ENCODE measurements at places on chromosomes 16 and 17. TPM values are rescaled to one million over a fixed set of nuclear protein-coding genes. Genes with fewer than 3 reads are reported as not detected.
A peak's percentile ranks its signal among the peaks of the same experiment; 100 is the strongest.

Gene KRT27
- not detected for total RNA-seq

Gene EPOP
- total RNA-seq: 20.9 TPM

Gene PRSS8
- 138 TPM for total RNA-seq

Gene NME2
- 1,060 TPM for total RNA-seq

Gene TMEM235
- total RNA-seq: not detected

Gene MAF
- 0.97 TPM for total RNA-seq

Gene EPX
- not detected for total RNA-seq

- DNase-seq: no peak
Observed at GRCh38 chr16:76959166-76959565, 231.8 kb upstream of the MON1B start.

DNA sequence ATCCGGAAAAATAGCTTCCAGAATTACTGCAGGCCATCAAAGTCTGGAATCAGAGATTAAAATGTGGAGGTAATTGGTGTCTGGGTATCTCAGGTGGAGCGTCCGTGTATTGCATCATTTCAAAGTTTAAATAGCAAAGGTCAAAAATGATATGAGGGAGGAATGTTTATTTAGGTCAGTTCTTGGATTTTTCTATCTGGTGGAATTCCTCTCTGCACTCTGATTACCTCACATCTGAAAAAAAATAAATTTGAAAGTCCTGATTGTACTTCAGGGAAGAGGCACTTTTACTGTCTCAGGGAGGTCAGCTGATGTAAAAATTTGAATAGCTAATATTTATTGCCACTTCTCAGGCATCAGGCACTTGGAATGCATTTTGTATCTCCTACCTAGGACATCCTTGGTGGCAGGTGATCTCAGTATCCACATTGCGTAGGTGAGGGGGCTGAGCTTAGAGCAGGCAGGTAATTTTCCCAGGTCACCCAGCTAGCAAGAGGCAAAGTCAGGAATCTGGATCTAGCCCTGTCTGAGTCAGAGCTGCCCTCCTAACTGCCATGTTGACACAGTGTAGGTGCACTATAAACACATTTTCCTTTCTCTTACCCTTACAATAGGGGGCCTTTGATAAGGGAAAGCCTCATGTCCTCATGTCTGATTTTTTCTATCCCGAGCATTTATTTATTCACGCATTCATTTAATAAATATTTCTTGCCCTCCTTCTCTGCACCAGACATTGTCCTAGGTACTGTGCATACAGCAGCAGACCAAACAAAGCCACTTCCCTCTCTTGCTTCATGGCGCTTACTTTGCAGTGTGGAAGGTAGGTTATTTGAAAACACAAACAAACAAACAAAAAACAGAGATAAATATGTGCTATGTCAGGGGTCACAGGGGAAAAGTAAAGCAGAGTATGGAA is 454.3 kb downstream of the HAPSTR1 start:
- DNase-seq: no peak

GRCh38 chr17:42071810-42072209 is 21.4 kb upstream of the C17orf113 start:
- DNase-seq: no peak

DNA sequence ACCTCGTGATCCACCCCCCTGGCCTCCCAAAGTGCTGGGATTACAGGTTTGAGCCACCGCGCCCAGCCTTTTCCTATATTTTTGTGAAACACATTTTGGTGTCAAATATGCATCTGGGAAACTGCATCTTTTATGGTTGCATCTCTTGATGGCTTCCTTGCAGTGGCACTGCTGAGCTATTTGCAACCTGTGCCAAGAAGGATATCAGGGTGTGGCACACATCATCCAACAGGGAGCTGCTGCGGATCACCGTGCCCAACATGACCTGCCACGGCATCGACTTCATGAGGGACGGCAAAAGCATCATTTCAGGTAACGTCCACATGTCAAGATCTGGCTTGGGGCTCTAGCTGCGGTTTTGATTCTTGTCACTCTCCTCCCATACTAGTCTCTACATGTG is 16.8 kb upstream of the USP43 start:
- peak; percentile 13 for DNase-seq

DNA sequence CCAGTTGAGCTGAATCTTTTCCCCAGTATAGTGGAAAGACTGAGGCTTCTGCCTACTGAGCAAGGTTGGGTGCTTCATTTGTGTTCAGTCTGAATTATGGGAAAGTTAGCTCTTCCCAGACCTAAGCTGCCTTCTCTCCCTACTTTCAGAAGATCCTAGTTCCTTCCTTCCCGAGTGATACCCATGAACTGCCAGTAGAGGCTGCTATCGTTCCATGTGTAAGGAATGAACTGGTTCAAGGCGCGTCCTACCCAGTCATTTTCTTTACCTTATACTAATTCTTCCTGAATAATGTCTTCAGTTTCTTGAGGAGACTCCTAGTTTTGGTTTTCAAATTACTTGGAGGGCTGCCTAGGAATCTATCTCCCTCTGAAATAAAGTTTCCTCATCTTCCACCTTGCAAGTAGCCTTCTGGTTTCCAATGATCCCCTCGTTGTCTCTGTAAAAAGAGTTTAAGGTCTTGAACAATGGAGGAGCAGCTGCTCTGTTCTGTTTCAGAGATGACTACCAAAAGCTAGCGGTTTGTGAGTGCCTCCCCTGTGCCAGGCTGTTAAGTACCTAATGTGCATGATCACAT is 934 bp upstream of the AOC2 start:
- DNase-seq: peak; percentile 61

- DNase-seq: peak; percentile 86
Observed at GRCh38 chr16:54286366-54287130, at the start of gene IRX3. Gene IRX3, minus strand, starts transcription at chr16:54286787. Its CDS starts 737 bp downstream, at chr16:54286050.

GRCh38 chr17:1958134-1958881 is 66.8 kb downstream of the RTN4RL1 start:
- DNase-seq: no peak

DNA sequence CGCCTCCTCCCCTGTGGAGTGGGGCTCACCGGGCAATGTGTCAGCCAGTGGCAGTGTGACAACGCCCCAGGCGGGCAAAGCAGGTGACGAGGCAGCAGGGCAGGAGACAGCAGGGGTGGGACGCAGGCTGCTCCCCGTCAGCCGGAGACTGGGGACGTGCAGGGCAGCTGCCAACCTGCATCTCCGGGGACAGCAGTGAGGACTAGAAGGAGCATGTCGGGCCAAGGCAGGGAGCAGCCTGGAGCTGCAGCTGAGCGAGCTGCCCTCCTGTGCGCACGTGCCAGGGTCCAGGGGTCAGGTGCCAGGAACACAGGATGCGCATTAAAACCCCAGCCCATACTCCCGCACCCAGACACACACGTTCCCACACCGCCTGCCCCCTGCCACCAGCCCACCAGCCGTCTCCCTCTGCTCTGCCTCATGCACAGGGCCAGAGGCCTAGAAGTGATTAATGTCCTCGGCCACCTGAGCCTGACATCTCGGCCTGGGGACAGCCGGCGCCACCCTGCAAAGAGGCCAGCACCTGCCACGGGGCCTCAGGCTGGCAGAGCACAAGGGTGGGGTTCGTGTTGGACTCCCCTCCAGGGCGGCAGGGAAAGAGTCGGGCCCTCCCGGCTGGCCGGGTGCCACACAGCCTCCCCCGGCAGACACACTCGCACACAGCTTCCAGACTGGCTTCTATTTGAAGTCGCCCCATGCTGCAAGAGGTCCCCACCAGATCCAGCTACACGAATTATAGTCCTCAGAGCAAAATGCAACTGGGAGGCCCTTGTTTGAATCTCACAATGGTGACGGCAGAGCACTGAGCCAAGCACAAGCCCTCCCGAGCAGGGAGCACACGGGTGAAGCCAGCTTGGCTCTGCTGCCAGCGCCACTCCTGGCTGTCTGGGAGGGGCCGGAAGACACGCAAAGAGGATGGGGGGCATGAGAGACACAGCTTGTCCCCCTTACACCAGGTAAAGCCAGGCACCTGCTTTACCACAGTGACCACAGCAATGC is 90.4 kb downstream of the RBFOX3 start:
- no peak for DNase-seq

DNA sequence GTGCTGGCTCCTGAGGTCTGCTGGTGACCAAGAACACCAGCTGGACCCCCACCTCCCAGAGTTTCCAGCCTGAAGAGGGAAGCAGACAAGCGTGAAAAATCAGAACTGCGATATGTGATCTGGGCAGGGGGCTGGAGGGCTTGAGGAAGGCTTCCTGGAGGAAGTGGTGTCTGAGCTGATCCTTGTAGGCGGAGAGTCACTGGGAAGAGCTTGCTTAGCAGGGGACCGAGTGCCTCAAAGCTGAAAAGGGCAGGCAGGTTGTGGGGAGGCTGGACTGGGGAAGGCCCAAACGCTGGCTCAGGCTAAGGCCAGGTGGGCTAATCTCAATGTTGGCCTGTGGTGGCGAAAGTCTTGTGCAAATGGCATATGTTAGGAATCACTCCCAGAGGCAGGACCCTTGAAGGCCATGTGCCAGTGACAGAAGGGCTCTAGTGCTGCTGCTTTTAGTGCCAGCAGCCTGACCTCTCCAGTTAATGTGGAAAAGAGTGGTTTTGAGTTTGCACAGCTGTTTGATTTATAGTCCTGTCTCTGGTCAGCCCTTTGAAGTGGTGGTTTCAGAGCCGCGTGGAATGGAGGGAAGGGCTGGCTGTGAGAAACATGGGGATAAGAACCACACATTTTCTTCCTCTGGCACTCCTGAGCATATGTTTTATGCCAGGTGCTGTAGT is 85.3 kb upstream of the LGALS9 start:
- no peak for DNase-seq

GRCh38 chr16:57021757-57022156 is 32.4 kb downstream of the NLRC5 start:
- DNase-seq: no peak

DNA sequence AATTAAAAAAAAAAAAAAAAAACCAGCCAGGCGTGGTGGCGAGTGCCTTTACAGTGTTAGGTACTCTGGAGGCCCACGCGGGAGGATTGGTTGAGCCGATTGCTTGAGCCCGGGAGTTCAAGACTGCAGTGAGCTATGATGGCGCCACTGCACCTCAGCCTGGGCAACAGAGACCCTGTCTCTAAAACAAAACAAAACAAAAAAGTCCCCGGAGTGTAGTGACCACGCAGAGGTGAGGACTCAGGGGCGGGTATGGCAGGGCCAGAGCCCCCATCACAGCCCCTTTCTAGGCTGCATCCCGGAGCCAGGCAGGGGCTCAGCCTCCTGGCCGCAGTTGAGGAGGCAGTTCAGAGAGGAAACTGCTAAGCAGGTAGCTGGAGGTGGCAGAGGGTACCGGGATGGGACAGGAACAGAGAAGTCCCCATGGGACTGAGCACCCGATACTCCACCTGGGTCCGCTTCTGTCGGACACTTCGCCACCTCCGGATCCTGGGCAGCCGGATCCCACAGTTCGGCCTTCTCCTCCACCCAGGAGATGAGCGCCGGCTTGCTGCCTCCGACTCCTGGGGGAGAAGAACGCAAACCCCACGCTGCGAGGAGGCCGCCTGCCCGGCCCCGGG is 800 bp downstream of the ZNF747 start:
- no peak for DNase-seq

- DNase-seq: peak; percentile 95
Observed at GRCh38 chr17:81345228-81346089, 49.8 kb upstream of the BAHCC1 start.

DNA sequence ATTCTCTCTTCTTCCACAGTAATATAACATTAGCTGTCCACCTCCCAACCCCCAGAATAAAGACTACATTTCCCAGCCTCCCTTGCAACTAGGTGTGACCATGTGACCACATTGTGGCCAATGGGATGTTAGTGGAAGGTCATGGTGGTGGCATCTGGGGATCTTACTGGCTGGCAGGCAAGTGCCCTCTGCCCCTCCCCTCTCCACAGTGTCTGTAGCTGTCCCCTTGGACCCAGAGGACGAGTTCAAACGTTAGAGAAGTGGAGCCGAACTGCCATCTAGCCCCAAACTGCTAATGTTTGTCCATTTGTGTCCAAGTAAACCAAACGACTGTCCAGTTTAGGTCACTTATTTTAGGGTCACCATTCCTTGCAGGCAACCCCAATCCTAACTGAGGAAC is 26.6 kb upstream of the KCNG4 start:
- DNase-seq: peak; percentile 69

- no peak for DNase-seq
Observed at GRCh38 chr16:54631782-54632181, 298.9 kb upstream of the IRX5 start.

DNA sequence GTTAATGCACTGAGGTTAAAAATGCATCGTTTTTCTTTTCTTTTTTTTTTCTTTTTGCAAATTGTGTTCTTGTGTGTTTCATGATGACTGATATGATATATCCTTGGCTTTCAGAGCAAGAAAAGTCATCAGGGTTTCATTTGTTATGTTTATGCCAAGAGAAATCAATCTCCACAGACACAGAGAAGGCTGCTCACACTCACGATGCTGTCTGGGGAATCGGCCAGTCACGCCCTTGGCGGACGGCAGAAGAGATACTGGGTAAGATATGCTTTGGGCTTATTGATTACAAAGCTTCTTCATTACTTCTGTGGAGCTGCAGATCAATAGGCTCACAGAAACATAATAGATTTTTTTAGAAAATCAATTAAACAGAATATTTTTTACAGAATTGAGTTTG is 42.2 kb upstream of the TNRC6C start:
- no peak for DNase-seq

- DNase-seq: no peak
Observed at GRCh38 chr16:28186752-28187151, 25.0 kb downstream of the XPO6 start.

DNA sequence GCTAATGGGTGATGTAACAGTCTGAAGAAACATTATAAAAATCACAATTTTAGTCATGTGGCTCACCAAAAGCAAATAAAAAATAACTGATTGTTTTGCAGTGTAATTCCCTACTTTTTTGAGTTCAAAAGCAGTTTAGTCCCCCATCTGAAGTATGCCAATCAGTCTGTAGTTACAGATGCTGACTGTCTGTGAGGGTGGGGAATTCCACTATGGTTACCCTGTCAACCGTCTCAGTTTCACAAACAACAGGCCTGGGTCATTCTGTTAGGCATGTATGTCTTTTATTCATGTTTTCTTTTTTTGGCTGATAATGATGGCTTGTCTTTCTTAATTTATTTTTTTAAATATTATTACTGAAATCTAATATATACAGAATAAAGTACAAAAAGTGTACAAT is 69.3 kb downstream of the STXBP4 start:
- no peak for DNase-seq

All from Calu3 (cell line).